ENCODE measurements at places on chromosomes 16 and 17. TPM values are rescaled to one million over a fixed set of nuclear protein-coding genes. Genes with fewer than 3 reads are reported as not detected.

Gene MYH1
- total RNA-seq: not detected

Gene LYZL6
- not detected for total RNA-seq

Gene MRPL38
- total RNA-seq: 107 TPM

Gene KRT15
- 0.57 TPM for total RNA-seq

- no peak for DNase-seq
Observed at GRCh38 chr16:23066676-23067075, 82.6 kb downstream of the USP31 start.
